ENCODE measurements at places on chromosomes 4 and X.

DNA sequence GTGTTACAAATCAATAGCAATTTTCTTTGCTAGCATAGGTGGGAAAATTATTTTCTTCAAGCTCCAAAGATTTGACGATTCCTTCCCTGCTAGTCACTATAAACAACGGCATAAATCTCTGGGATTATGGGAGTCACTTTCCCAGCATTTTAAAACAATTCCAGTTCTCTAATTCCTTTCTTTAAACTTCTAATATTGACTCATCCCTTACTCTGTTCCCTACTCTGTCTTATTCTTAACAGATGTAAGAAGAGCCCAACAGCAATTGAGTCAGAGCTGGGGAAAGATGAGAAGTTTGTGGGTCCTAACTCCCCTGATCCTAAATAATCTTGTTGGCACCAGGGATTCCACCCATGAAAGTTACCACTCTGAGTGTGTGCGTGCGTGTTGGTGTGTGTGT is 47.4 kb upstream of the IL21 start:
- DNase-seq: peak; percentile 89

DNA sequence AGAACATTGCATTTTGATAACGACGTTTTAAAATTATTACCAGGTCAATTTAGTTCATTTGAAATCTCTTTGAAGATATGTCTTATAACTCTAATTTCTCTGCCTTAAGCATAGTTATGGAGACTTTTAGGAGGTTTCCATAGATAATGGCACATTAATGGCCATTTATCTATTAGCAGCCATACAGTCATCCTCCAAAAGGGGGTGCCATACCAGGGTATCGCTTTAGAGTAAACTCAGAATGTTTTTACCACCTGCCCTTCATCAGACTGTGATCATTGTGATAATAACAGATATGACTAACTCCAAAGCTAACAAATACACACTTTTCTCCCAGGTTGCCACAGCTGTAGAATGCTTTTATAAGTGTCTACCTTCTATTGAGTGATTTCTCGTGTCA is 461.5 kb downstream of the FSTL5 start:
- no peak for DNase-seq

DNA sequence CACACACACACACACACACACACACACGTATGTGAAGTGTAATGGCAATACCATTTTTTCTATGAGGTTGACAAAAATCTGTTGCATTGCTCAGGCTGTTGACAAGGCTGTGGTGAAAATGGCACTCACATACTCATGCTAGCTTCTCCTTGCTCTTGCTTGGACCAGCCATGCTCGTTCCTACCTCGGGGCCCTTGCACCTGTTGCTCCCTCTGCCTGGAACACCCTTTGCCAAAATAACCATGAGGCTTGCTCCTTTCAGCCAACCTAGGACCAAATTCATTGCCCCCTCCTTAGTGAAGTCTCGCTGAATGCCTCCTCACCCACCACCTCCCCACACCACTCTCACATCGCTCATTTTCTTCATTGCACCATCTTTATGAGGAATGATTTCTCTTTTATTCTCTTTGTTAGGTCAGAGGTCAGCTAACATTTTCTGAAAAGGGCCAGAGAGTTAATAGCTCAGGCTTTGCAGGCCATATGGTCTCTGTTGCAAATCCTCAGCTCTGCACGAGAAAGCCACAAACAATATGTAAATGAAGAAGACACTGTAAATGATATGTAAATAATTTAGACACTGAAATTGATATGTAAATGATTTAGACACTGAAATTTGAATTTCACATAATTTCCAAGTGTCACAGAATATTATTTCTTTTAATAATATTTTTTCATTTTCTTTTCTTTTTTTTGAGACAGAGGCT is 13.3 kb downstream of the SLC38A5 start:
- no peak for DNase-seq

DNA sequence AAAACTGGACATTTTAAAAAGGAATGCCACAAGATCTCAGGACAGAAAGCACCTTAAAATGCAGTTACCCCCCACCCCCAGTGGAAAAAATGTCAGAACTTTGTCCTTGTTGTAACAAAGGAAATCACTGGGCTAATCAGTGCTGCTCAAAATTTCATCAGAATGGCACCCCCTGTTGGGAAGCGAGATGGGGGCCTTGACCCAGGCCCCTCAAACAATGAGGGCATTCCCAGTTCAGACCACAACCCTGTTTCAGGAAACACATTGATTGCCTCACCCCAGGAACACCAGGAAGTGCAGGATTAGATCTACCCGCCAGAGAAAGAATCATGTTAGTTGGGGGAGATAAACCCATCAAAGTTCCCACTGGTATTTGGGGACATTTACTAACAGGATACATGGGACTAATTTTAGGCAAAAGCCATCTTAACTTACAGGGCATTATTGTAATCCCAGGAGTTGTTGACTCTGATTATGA is 16.4 kb downstream of the SPIN2B start:
- DNase-seq: no peak

- no peak for DNase-seq
These were observed 1.4 kb downstream of the CCNI start for GRCh38 chr4:77074381-77074831.

Data from AG10803 (cell line).